Posterior vena cava (tissue), 2 donors: ENCODE measurements at places on chromosomes 3 and 15. TPM values are rescaled to one million over a fixed set of nuclear protein-coding genes. Genes with fewer than 3 reads are reported as not detected.

The TM4SF18 gene
- 5.6 TPM for total RNA-seq

The PLXND1 gene
- total RNA-seq, result 241 TPM

The EBLN2 gene
- 4.0 TPM for total RNA-seq

The GLCE gene
- 9.5 TPM for total RNA-seq

The ZNF80 gene
- not detected for total RNA-seq

The CKMT1B gene
- total RNA-seq, result not detected

The ASB14 gene
- not detected for total RNA-seq

The DPPA2 gene
- total RNA-seq, result not detected

The PAQR5 gene
- 1.2 TPM for total RNA-seq

The LSAMP gene
- 11.9 TPM for total RNA-seq

The RLBP1 gene
- total RNA-seq, result not detected

The CIP2A gene
- total RNA-seq, result 3.5 TPM

The NMNAT3 gene
- total RNA-seq, result 4.9 TPM

The TNNC1 gene
- 3.5 TPM for total RNA-seq

The LRRC49 gene
- total RNA-seq, result 9.7 TPM

The ALDH1L1 gene
- total RNA-seq, result 12.4 TPM

The IGSF11 gene
- total RNA-seq, result 0.46 TPM

The DPP8 gene
- total RNA-seq, result 40.9 TPM

The AHSG gene
- total RNA-seq, result not detected

The P2RY1 gene
- 3.1 TPM for total RNA-seq

The CACNA2D3 gene
- 4.0 TPM for total RNA-seq

The CCR5 gene
- total RNA-seq, result 2.1 TPM

The SEC22A gene
- total RNA-seq, result 14.9 TPM

The PRSS50 gene
- not detected for total RNA-seq

The HYAL3 gene
- 2.5 TPM for total RNA-seq

The TRPM1 gene
- total RNA-seq, result not detected

The ASB7 gene
- 8.8 TPM for total RNA-seq

The KNL1 gene
- total RNA-seq, result 0.52 TPM

The DISP2 gene
- 0.32 TPM for total RNA-seq

The ZNF662 gene
- 11.8 TPM for total RNA-seq

The FETUB gene
- total RNA-seq, result 0.79 TPM

The GPR87 gene
- not detected for total RNA-seq

The TMCO5A gene
- not detected for total RNA-seq

The ANKRD63 gene
- total RNA-seq, result not detected
